ENCODE measurements at places on chromosomes 5 and 9.

DNA sequence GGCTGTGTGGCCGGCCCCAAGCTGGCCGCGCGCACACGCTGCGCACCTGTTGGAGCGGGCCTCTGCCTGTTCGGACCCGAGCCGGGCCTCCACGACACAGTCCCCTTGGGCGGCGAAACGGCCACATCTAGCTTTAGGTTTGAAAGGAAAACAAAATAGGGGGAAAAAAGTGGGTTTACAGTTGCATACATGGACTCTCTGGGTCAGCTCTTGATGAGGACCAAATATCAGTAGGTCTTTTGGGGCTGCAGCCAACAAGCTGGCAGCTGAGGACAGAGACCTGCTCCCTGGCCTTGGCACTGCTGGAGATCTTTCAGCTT is 20.7 kb downstream of the IGIP start:
- no peak for DNase-seq

DNA sequence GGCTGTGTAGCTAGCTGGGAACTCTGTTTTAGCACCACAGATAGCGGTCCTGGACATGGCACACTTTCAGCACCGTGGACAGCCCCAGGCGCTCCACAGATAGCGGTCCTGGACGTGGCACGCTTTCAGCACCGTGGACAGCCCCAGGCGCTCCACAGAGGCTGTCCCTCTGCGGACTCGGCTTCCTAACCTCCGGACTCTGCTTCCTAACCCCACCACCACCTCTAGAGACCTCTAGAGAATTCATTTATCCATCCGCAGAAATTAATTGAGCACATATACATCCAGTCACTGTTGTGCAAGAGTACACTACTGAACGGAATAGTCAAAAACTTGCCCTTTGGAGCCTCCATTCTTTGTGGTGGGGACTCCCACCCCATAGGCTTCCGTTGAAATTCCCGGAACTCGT is 27.4 kb downstream of the UNC5A start:
- DNase-seq, result peak; percentile 62

DNA sequence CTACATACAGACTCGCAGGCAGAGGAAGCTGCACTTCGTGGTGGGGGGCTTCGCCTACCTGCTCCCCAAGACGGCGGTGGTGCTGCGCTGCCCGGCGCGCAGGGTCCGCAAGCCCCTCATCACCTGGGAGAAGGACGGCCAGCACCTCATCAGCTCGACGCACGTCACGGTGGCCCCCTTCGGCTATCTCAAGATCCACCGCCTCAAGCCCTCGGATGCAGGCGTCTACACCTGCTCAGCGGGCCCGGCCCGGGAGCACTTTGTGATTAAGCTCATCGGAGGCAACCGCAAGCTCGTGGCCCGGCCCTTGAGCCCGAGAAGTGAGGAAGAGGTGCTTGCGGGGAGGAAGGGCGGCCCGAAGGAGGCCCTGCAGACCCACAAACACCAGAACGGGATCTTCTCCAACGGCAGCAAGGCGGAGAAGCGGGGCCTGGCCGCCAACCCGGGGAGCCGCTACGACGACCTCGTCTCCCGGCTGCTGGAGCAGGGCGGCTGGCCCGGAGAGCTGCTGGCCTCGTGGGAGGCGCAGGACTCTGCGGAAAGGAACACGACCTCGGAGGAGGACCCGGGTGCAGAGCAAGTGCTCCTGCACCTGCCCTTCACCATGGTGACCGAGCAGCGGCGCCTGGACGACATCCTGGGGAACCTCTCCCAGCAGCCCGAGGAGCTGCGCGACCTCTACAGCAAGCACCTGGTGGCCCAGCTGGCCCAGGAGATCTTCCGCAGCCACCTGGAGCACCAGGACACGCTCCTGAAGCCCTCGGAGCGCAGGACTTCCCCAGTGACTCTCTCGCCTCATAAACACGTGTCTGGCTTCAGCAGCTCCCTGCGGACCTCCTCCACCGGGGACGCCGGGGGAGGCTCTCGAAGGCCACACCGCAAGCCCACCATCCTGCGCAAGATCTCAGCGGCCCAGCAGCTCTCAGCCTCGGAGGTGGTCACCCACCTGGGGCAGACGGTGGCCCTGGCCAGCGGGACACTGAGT is 255.9 kb downstream of the SAXO1 start:
- DNase-seq, result no peak

DNA sequence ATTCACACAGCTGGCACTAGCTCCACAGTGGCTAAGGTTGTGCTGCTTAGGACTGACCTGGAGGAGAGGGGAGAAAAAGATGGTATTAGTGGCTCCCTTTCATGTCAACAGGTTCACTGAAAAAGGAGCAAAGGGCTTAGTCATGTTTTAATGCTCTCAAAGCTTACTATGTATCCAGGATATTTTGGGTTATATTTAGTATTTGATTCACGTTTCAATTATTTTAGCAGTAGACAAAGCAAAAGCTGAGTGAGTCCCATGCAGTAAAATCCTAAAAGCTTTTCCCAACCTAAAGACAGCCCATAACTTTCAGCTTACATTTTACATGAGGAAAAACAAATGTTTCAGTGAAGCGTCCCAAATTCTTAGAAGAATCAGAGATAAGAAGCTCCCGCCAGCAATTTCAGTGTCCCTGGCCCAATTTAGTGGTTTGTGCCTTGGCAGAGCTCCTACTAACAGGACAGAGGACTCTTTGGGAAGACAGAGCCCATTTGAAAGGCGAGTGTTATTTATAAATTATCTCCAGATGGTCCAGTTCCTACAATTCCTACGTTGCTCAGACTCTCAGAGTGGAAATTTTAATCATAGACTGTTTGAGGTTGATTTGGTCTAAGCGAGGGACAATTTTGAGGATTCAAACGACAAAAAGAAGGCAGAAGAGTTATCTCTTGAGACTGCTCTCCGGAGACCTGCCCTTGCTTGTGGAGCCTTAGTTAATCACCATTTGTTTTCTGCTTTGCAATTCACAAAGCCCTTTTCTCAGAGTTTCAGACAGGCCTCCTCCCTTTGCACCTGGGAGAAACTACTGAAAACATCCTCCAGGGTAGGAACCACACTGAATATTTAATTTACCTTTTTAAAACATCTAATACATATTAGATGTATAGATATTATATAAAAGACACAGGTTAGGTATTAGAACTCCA is 225.0 kb upstream of the ANKRD55 start:
- no peak for DNase-seq

DNA sequence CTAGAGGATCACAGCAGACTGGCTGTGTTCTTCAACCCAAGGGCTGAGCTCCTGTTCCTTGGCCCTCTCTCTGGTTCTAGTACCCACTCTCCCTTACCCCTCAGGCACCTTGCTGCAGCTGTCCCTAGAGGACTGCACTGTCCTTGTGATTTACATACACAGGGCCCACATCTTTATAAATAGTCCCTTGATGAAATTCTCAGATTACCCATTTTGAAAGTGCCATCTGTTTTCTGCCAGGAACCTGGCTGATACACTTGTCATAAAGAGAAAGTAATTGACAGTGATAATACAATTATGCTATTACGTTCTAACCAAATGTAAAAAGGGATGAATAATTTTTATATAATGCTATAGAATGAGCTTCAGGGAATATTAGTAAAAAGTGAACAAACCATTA is 16.5 kb upstream of the SPARC start:
- no peak for DNase-seq

- no peak for DNase-seq
These were observed 292.9 kb downstream of the MAST4 start for GRCh38 chr5:66889056-66889455.

DNA sequence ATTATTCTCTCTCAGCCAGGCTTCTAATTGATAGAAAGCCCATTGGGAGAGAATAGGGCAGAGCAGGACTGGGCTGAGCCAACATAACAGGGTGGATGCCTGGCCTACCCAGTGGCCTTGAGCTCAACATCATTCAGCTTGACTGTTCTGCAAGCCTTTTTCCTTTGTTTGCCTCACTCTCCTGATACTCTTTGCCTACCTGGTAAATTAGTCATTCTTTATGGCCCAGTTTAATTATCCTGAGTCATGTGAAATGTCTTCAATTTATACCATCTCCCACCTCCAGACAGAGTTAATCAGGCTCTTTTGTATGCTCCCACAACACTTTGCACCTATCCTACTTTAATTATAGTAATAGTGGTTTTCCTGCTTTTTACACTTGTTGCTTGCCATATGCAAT is 13.6 kb downstream of the GLRA1 start:
- no peak for DNase-seq

GRCh38 chr5:136082390-136083193 is 50.1 kb upstream of the SMAD5 start:
- peak; percentile 50 for DNase-seq

DNA sequence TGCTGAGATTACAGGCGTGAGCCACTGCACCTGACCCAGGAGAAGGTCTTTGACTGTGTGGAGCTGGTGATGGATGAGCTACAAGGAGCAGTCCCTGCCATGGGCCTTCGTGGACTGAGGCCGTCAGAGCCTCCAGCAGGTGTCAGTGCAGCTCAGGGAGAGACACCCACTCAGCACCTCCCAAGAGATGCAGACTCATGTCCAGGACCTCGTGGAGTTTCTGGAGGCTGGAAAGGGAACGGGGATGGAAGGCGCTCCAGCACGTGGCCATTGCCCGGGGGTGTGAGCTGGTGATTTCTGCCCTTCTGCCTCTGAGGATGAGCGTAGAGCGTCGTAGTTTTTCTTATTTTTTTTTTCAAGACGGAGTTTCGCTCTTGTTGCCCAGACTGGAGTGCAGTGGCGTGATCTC is 9.5 kb downstream of the TOR4A start:
- peak; percentile 39 for DNase-seq

DNA sequence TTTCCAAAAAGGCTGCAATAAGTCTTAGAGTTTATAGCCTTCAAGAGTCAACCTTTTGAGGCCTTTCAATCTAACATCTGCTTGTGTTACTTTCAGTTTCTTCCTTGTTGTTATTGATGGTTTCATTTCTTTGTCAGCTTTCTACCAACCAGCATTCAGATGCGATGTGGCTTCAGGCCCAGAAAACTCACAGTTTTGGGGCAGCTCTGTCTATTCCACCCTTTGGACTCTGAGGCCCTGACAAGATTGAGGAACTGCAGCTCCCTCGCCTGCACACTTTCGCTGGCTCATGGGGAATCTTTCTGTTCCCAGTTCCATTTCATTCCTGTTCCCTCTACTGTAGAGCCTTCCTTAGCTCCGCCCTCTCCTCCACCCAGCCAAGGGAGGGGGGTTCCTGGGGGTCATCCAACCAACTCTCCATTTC is 13.3 kb upstream of the WHRN start:
- DNase-seq, result peak; percentile 13

DNA sequence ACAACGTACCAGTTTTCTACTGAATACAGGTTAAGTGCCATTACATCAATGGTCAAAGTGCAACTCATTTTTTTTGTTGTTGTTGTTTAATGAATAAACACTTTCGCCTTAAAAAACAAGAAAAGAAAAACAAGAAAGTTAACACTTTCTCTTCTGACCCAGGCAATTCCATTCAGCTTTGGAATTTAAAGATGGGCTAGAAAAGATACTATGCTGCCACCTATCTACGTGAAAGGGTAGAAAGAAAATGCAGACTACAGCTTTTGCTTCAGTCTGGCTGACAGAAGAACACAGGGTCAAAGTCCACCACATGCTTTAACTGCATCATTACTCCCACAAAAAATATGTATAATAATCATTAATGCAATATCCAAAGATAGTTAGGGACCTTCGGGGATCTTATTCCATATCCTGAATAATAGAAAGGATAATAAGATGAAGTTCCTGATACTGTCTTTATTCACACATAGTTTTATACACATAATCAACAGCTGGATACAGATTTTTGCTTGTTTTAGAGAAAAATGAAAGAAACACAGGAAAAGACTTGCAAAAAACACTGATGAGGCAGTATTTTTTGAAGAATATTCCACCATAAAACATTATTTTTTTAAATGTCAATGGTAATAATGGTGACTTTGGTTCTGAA is 40.4 kb downstream of the ZDHHC21 start:
- DNase-seq, result no peak

DNA sequence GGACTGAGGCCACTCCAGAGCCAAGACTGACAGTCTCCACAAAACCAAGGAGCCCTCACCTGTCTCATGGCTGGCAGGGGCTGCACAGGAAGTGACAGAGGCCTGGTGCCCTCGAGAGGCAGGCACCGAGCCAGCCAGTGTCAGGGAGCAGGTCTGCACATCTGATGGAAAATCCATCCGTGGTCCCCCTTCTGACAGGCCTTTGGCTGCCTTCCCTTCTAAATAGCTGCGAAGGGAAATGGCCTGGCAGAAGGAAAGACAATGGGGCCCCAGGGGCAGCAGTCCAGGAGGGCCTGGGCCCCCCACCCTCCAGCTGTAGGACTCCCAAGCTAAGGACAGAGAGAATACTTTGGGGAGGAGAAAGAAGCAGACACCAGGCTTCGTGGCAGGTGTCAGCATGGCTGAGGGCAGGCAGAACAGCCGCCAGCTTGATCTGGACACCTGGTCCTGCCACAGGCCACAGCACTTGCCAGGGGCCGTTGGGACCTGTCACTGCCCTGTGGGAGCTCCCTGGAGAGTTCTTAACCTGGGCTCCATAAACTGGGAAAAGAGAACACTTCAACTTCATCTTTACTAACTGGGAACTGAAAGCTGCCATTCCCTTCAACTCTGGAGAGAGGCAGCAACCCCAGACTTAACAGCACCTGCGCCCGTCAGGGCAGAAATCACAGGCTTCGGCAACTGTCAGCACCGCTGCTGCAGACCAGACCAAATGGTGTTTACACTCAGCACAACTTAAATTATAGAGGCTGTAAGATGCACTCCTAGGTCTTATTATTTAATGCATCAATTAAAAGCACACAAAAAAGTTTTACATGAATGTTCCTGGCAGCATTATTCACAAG is 22.0 kb downstream of the ADAMTS2 start:
- no peak for DNase-seq

DNA sequence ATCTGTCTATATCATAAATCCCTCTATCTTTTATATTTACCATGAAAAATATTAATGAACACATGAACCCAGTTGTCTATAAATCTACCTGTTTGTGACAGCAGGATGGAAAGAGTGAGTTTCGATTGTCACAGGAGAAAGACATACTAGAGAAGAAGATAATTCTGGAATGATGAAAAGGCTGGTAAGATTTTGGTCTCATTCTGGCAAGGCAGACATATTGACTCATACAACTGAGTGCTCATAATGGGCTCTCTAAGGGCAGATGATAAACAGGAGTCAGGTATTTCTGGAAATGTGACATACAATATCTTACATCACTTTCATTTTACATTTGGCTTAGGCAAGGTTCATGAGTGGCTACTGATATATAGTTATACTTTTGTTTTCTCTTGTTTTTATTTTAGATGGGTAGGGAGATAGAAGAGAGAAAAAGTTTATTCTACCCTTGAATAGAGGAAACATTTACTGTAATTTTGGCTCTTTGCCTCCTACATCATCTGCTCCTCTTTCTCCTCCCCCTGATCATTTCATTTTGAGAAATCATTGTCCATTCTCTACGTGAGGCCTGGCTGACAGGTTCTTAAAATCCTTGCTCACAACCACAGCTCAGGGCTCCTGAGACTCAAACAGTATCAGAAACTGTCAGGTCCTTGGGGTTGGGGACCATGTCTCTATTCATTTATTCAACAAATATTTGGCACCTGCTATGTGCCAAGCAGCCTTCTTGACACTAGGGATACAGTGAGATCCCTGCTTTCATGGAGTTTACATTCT is 14.4 kb downstream of the ELOVL7 start:
- DNase-seq, result no peak
